ENCODE measurements at places on chromosomes 6 and 20.

GRCh38 chr20:9492067-9492466 lies 22.3 kb upstream of the LAMP5 start:
- no peak for DNase-seq

GRCh38 chr20:57727863-57728262 lies 18.0 kb upstream of the PMEPA1 start:
- no peak for DNase-seq

GRCh38 chr20:24588725-24589340 lies 119.4 kb downstream of the SYNDIG1 start:
- DNase-seq, result no peak

DNA sequence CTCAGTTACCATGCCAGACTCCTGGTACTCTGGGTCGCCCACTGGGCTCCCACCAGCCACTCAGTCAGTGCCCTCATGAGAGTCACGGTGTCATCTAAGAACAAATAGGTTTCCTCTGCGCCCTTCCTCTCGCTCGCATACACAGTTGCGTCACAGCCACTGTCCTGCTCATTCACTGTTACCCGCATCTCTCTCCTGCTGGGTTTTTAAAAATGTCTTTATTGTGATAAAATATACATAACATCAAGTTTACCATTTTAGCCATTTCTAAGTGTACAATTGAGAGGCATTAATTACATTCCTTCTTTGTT lies 4.0 kb downstream of the TEAD3 start:
- no peak for DNase-seq

GRCh38 chr6:156851454-156851921 lies 74.3 kb downstream of the ARID1B start:
- no peak for DNase-seq

- no peak for DNase-seq
These were observed 21.0 kb downstream of the APMAP start for GRCh38 chr20:24971376-24972101.

DNA sequence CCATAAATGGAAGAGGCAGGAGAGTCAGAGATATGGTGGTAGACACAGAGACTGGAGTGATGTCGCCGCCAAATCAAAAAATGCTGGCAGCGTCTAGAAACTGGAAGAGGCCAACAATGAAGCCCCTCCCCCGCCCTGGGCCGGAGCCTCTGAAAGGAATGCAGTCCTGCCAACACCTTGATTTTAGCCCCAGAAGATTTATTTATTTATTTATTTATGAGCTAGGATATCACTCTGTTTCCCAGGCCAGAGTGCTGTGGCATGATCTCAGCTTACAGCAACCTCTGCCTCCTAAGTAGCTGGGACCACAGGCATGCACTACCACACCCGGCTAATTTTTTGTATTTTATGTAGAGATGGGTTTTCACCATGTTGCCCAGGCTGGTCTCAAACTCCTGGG lies 82.6 kb upstream of the CCDC167 start:
- DNase-seq, result no peak

- DNase-seq, result no peak
These were observed 203.2 kb upstream of the SMLR1 start for GRCh38 chr6:130624046-130624445.

DNA sequence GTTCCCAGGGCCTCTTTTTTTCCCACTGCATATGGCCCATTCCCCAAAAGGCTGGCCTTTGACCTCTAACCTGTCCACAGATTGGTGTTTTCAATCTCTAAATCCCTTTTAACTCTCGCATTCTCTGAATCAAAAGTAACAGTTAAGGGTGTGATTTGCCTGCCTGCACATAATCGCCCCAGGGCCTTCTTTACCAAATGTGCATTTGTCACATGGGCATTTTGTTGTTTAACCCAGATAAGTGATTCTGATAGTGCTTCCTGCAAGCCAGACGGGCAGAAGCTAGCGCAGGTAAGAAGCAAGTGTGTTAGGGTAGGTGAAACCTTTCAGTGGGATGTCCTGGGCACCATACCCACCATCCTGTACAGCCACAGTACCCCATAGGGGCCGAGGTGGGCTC lies 49.4 kb upstream of the PLEKHG1 start:
- DNase-seq, result no peak

Measured in stimulated activated CD4-positive, alpha-beta T cell treated with anti-CD3 and anti-CD28 coated beads, Interleukin-1b, Interleukin-23, amount 100 ng/mL, for 24 hours (primary cell).